ENCODE measurements at places on chromosomes 12 and 14.
A peak's percentile ranks its signal among the peaks of the same experiment; 100 is the strongest.

- no peak for DNase-seq
These were observed 5.2 kb downstream of the NDUFA12 start for GRCh38 chr12:94998326-94998725.

DNA sequence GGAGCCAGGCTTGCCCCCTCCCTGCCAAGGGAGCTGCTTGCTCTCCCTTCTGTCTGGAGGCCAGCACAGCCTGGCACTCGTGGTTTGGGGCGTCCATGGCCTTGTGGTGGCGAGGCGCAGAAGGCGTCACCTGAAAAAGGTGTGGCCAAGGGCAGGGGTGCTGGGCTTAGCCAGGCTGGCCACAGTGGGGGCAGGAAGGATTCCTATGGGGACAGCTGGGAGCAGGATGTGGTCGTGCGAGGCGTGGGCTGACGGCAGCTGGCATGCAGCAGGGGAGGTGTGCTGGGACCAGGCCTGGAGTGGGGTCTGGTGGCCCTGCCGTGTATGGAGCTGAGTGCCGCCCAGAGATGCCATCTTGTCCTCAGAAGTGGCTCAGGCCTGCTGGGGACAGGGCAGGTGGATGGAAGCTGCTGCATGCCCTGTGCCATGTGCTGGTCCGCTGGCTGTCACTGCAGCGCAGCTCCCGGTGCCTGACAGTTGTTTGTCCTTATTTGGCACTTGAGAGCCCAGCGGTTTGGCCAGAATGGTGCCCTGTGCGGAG, 30.0 kb downstream of the SH2B3 start:
- no peak for DNase-seq

- DNase-seq, result no peak
These were observed 82.5 kb downstream of the MAP3K9 start for GRCh38 chr14:70726651-70727375.

- DNase-seq, result no peak
These were observed 41.3 kb downstream of the LMO3 start for GRCh38 chr12:16564675-16565074.

DNA sequence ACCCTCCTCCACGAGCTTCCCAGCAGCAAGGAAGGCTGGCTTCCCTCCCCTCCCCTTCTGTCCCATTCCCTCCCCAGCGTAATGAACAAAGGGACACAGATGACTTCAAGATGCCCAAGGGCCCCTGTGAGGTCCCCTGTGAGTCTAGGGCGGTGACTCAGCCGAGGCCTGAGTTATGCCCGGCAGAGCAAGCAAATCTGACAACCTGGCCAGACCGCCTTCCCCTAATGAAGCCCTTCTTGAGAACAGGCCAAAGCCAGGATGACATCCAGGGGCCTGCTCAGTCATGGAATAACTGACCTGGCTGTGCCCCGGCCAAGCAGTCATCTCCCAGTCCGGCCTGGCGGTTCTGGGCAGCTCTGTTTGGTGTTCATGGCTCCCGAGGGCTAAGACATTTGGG, 89.2 kb downstream of the DICER1 start:
- no peak for DNase-seq

DNA sequence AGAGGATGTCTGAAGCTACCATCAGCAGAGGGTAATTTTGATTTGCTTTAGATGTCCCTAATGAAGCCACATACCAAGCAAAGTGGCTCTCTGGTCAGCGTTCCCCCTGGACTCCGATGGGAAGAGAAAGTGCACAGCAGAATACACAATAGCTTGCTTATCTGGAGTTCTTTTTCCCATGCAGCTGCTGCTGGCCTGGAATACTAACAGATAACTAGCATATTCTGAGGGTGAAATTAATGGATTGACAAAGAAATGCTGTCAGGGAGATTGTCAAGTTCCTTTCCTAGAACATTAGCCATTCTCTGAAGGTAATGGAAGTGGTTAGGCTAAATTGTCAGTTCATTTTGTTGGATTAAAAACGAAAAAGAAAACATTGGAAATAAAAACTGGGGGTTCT, 391.3 kb downstream of the FLRT2 start:
- no peak for DNase-seq

GRCh38 chr14:53034688-53035230, 83.9 kb upstream of the FERMT2 start:
- no peak for DNase-seq

DNA sequence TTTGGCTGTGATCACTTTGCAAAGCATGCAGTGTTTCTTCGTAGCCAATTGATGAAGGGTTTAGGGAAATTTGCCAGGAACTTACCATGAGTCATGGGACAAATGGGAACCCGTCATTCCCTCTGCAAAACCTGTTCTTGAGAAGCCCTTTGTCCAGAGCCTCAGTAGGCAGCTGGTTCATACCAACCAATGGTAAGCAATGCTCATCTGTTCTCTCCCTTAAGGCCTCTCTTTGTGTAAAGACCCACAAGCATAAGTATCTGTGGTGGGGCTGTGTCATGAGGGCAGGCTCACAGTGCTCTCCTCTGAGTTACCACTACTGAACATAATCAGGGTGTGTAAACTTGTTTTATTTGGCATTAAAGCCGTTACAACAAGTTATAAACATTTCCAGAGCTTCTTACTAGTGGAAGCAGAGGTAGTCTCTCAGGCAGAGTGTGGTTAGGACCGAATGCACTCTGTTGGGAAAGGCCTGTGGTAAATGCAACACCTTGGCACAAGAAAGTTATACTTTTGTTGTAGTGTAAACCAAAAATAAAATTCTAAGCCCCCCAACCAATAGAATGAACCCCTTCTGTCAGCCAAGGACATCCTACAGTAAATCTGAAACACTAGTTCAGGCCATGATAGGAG, 119.8 kb downstream of the SINHCAF start:
- DNase-seq, result peak; percentile 79

DNA sequence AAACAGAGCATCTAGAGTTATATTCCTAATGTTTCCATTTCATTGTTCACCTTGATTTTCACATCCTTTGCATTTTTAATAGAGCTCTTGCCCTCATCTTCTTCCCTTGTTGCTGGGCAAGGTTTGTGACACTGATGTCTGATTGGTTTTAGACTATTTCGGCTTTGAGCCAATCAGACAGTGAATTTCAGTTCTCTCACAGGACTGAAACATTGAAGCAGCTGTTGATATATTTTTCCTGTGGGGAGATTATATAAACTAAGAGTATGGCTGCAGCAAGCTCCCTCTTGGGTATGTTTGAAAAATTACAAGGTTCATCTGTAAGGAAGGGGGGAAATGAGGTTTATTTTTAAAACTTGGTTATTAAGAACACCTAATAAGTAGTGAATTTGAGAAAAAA, 51.2 kb downstream of the ATF7IP start:
- DNase-seq, result peak; percentile 22

Data from inflammatory macrophage treated with lipopolysaccharide for 1 hour (primary cell).